Retinal pigment epithelial cell (primary cell): ENCODE measurements at places on chromosomes 2 and 18.

DNA sequence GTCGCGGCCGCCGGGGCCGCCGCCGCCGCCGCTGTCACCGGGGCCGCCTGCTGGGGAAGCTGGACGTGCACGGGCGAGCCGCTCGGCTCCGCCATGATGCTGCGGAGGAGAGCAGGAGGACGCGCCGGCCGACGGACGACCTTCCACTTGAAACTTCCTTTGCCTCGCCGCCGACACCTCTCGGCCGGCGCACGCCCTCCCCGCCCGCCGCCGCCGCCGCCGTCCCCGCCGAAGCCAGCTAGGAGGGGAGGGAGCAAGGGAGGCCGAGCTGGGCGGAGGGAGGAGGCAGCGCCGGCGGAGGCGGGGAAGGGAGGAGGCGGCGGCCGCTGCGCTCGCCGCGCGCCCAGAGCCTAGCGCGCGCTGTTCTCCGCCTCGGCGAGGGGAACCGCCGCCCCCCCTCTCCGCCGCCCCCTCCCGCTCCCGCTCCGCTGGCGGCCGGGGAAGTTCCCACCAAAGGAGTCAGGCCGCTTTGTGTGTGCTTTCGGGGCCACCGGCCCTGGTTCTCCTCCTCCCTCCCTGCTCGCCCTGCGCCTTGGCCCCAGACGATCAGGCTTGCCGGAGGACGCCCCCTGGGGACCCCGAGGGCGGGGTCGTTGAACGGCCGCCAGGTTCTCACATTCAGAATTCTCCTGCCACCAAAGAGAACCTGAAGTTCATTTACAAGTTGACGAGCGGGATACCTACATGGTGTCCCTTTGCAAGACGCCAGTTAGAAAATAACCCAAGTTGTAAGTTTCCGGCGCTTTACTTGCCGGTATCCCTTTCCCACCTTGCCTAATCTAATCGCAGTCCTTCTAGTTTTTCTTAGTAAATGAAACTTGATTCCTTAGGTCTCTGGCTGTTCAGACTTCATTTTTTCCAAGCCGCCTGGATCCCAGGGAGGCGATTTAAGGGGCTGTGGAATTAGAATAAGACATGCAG is at the start of gene STK39:
STK39 (minus strand) TSS at position 255 of the 921 bp plus-strand sequence; CDS start at position 95, 160 bp downstream.
- DNase-seq: no peak

DNA sequence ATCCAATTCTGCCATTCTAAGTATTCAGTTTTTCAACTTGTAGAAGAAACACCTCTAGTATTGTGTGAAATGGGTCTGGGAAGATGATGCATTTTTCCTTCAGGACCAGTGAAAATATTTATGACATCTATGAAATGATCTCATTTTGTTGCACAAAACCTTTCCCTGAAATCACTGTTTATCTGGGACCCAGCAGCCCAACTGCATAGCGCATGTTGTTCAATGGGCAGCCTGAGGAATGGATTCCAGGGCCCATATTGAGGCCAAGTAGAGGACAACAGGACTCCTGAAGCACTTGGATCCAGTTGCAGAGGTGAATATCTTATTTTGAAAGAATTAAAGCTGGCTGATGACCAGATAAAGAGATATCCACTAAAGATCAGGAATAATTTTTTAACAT is 7.3 kb downstream of the RBMS1 start:
- DNase-seq: no peak

- no peak for DNase-seq
Measured at GRCh38 chr18:50937183-50937582, 30.7 kb upstream of the ELAC1 start.

- no peak for DNase-seq
Measured at GRCh38 chr2:15284614-15285013, 276.5 kb downstream of the NBAS start.

DNA sequence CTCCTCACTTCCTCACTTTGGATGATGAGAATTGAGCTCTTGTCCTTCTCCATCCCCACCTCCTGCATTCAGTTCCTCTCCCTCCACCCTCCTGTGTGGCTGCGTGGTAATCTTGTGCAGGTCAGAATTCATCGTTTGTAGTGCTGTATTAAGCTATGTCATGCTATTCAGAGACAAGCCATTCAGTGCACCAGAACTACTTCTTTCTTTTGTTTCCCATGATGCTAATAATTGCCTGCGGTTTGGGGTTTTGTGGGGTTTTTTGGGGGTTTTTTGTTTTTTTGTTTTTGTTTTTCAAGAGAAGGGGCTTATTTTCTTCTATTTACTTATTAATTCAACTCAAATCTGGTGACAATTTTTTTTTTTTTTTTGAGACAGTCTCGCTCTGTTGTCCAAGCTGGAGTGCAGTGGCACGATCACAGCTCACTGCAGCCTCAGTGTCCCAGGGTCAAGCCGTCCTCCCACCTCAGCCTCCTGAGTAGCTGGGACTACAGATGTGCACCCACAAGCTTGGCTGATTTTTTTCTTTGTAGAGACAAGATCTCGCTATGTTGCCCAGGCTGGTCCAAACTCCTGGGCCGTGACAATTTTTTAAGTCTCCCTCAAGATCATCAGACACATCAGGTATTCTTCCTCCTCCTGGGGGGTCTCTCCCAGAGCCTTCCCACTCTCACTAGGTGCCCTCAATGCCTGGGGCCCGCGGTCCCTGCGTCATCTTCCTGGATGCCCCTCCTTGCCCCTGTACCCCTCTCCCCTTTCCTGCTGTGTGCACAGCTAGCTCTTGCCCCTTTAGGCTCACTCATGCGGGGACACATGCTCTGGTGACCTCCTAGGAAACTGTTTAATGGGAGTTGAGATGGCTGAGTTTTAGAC is 37.8 kb downstream of the MAL start:
- no peak for DNase-seq

DNA sequence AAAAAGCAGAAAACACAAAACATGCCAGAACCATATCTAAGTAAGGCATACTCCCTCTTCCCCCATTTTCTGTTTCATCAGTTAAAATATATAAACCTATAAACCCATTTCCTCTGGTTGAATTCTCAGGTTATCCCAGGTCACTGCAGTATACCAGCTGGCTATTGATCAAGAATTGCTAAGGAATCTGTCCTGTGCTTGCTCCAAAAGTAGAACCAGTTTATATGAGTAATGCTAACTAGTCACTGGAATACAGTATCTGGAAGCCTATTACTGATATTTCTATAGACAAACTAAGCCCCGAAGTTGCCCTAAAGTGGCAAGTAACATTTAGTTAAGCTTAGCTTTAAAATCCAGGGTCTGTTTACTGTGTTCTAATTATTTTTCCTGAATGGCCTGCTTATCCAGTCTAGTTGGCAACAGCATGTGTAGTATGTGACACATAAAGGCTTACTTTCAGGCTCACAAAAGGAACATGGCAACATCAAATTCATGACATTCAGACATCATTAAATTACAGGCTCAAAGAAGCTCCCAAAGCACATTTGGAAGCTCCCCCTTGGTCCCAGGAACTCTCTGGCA is 102.9 kb upstream of the ARL5A start:
- DNase-seq: no peak

DNA sequence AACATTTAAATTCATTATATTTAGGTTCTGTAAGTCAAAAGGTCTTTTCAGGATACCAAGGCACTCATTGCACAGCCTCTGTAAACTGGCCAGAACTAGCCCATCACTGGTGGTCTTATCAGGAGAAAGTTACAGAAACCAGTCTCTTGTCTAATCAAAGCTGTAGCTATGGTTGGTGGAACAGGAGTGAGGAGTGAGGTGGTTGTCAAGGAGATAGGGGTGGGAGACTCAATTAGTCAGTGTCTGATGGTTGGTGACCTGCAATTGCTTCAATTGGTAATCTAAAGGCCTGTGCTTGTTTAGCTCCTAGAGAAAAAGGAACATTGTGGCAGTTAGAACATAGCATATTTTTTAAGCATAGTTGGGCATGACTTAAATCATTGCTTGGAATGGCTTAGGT is 458.6 kb upstream of the CDH2 start:
- no peak for DNase-seq

- no peak for DNase-seq
Measured at GRCh38 chr2:217943446-217944321, 59.1 kb downstream of the TNS1 start.

DNA sequence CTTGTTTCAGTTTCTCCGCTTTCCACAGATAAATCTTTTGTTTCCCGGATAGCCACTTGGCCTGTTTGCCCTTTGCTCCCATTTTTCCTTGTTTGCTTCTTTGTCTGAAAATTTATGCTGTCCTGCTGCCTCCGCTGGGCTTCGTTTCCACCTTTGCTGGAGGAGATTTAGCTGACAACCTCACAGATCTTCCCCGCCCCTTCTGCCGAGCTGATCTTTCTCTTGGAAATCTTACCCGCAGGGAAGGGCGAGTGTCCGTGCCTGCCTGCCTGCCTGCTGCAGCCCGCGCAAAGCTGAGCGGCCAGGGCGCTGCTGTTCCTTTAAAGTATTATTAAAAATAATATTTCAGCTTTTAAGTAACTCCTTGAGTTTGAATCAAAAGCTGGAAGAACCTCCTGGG is 1.4 kb upstream of the XRCC5 start:
- DNase-seq: no peak
